ENCODE measurements at places on chromosomes 13 and 19.

- no peak for DNase-seq
Observed at GRCh38 chr13:72698164-72698563, 29.3 kb downstream of the MZT1 start.

DNA sequence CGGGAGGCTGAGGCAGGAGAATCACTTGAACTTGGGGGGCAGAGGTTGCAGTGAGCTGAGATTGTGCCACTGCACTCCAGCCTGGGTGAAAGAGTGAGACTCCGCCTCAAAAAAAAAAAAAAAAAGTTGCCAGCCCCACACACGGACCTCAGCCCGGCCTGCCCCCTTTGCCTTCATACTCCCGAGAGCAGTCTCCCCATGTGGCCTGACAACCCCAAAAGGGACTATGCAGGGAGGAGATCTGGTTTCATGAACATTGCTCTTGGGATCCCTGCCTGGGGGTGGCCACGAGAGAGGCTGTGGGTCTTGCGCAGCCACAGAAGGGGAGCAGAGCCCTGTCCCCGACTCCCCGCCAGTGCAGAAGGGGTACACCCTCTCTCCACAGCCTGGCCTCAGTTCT, 30.9 kb upstream of the ADGRE5 start:
- DNase-seq, result no peak

GRCh38 chr19:41955521-41955920, 3.6 kb downstream of the RABAC1 start:
- no peak for DNase-seq

GRCh38 chr13:43003010-43003409, 11.0 kb upstream of the EPSTI1 start:
- DNase-seq, result no peak

DNA sequence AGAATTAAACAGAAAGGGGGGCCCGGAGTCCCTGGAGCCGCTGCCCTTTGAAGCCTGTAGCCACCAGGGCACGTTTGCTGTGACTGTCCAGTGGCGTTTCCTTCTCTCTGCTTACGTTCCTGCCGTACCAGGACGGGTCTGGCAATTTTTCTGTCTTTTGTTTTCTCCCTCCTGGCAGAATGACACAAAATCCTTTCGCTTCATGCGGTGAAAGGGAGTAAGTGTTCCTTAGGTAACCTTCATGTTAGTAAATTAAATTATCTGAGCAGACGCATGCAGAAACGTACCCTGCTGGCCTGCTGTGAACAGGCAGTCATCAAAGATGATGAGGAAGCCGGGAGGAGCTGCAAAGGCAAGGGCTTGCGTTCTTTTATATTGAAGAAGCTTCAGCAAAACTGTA, 299.3 kb upstream of the ARGLU1 start:
- no peak for DNase-seq

DNA sequence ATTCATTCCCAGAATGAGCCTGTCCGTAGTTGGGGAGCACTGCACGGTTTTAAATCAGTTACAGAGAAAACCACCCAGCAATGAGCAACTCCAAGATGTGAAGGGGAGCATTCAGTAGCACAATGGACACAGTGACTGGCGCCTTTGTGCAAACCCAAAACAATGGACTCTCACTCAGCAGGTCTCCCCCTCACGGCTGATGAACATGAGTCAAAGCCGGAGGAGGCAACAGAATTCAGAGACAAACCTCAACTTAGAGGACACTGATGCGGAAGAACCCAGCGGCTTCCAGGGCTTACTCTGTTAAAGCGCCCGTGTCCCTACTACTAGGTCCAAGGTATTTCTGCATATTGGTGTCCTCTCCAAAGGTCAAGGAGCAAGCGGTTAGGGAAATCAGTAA, 17.7 kb downstream of the PLEKHF1 start:
- no peak for DNase-seq

DNA sequence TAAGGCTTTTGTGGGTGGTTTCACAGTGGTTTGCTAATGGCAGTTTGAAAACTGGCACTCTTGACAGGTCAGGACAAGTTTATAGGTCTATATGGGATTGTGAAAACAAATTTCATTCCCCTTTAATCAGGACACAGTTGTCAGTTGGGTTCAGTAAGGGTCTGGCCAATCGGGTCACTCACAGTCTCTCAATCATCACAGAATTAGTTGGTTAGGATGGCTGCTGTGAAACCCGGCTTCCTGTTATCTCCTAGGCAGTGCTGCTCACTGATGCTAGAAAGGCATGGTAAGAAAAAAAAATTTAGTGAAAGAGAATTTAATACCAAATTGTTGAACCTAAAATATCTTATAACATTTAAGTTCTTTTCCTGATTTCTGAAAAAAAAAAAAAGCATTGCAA, 1730.1 kb downstream of the EFNB2 start:
- no peak for DNase-seq

- DNase-seq, result no peak
Observed at GRCh38 chr19:718251-718951, 9.7 kb downstream of the PALM start.

DNA sequence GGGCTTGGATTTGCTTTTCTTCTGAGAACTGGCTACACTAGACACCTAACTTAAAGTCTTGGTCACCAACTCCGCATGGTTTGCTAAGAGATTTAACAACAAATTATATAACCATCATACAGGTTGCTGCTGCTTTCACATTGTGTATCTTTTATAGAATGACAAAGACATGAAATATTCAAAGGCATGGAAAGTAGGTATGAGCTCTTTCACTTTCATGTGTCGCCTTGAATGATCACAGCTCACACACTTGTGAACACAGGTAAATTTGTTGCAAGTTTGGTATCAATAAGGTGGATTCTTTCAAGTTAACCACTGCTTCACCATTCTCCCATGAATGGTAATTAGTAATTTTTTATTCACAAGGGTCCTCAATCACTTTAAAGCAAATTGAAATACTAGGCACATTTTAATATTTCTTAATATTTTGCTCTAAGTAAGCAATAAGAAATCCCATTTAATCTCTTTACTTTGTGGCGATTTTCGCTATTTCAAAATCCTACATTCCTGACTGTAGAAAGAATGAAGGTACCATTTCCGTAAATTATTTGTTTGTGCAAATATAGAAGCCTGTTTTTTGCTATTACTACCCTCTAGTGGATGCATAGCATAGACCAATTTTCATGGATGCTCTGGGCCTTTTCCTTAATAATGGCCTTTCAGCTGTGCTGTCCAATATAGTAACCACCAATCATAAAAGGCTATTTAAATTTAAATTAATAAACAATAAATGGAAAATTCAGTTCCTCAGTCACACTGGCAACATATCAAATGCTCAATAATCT, 45.5 kb upstream of the FREM2 start:
- no peak for DNase-seq

DNA sequence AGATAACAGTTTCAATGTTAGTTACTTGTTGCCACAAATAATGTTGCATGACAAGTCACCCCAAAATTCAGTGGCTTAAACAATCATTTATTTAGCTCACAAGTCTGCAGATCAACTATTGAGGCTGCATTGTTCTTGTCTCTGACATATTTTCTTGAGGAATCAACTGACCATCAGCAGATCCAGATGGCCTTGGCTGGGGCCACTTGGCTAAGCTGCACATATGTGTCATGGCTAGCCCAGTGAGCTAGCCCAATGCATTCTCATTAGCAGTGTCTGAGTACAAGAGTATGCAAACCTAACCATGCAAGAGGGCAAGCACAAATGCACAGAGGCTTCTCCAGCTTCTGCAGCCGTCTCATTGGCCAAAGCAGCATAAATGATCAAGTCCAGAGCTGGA, 180.4 kb downstream of the DNAJC15 start:
- no peak for DNase-seq

DNA sequence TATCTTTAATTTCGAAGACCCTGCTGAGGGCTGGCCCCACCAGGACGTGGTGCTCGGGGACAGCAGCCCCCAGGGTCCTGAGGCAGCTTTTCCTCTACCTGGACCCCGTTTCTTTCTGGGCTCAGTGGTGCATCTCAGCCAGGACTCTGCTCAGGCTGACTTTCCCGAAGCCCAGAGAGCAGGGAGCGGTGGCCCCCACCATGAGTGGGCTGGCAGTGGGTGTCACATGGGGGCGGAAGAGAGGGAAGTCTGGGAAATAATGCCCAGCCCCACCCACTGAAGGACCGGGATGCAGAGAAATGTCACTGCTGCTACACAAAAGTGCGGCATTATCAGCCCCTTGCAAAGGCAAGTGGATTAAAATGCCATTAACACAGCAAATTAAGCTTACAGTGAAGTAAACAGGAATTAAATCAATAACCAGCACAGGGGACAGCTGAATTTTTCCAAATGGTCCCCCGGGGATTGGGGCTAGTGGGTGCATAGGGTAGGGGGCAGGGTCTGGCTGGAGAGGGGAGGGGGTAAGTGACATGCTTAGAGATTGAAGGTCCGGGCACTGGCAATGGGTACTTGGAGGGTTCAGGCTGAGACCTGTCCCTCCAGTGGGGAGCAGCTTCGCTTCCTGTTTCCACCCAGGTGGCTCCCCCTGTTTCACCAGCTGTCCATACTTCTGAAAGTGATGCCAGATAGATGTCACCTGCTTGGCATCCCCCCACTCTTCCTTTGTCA, 177.3 kb downstream of the URI1 start:
- no peak for DNase-seq

DNA sequence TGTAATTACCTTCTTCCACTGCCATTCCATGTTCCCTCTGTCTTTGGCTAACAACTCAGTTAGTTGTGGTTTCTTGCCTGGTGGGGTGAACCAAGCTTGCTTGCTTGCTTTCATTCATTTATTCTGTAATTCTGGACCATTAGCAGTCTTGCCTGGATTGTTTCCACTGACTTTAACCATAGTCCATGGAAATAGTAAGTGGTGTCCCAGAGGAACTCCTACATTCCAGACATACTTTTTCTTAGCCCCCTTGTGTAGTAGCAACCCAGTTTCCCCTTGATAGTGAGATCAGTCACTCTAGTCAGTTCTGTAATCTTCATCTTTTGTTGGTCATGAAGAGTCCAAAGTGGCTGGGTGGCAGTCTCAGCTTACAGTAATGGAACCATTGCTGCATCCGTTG, 23.2 kb downstream of the PDS5B start:
- no peak for DNase-seq

GRCh38 chr13:43061496-43062280, 38.3 kb downstream of the DNAJC15 start:
- no peak for DNase-seq

GRCh38 chr19:44636439-44637389, 7.0 kb upstream of the PVR start:
- DNase-seq, result no peak

GRCh38 chr13:23806874-23807526, 82.2 kb downstream of the MIPEP start:
- no peak for DNase-seq

DNA sequence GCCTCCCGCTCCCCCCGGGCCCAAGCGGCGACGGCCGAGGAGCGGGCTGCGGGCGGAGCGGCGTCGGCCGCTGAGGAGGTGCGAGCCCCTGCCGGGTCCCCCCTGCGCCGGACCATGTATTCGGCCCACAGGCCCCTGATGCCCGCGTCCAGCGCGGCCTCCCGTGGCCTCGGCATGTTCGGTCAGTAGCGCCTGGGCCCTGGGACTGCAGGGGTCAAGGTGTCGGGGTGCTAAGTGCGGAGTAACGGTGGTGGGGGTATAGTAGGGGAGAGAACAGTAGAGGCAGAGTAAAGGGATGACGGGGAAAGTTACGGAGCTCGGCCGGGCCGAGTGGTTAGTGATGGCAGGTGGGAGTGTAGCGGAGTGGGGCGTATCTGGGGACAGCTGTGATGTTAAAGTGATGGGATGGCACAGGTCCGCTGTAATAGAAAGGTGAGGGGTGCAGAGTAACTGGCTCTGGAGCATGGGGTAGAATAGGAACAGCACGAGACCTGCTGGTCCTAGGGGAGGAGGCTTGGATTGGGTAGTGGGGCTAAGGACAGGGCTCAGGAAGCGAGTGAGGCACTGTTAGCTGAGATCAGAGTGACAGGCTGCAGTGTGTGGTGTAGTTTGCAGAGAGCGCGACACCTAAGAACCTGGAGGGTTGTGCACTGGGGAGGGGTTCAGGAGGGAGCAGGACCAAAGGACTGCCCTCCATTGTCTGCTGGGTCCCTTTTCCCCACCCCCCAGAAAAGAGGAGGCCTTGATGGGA, 15.7 kb downstream of the CIC start:
- DNase-seq, result peak; percentile 55

GRCh38 chr13:23705583-23705982, 135.4 kb downstream of the TNFRSF19 start:
- DNase-seq, result no peak

DNA sequence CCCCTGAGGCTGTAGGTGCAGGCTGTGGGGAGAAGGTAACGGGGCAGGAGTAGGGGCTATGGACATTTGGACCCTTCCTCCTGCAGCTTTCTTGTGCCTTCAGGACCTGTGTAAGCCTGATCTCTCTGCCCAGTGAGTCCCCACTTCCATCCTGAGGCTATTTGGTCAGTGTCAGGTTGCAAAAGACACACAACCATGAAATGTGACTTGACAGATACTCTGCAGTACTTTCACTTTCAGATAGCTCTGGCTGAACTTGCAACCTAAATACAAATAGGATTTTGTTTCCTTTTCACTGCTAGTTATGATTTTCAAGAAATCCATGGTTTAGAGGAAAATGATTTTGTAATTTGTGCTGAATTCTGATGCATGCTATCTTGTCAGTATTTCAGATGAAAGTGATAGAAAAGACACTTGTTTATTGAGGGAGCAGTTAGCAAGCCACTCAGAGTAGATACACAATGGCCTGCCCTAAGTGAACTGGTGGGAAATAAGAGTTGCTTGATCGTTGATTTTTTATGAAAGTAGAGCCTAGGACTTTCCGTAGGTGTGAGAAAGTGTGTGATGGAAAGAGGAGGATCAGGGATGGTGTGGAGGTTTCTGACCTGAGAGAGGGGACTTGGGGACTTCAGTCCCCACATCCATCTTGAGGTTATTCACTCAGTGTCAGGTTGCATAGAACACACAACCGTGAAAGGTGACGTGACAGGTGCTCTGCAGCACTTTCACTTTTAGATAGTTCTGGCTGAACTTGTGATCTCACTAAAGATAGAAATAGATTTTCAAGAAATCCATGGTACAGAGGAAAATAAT, 18.1 kb upstream of the EID2 start:
- DNase-seq, result no peak

- DNase-seq, result no peak
Observed at GRCh38 chr13:32150239-32150638, 118.7 kb downstream of the FRY start.

- no peak for DNase-seq
Observed at GRCh38 chr19:33602576-33603204, 19.1 kb upstream of the CHST8 start.

All from activated T-cell treated with anti-CD3 and anti-CD28 coated beads, Interleukin-2, amount 50 U/mL, for 24 hours (primary cell).